Skeletal muscle tissue (tissue), 5 donors: ENCODE measurements at places on chromosomes 2 and 18. TPM values are rescaled to one million over a fixed set of nuclear protein-coding genes. Genes with fewer than 3 reads are reported as not detected.

Gene HRH4
- total RNA-seq: not detected

Gene CCDC141
- total RNA-seq: 61.6 TPM

Gene SLC14A1
- 14.6 TPM for total RNA-seq

Gene L3MBTL4
- 5.2 TPM for total RNA-seq

Gene UGT1A10
- not detected for total RNA-seq

Gene EMX1
- not detected for total RNA-seq

Gene HOXD13
- under 0.01 TPM for total RNA-seq

Gene GPBAR1
- 1.0 TPM for total RNA-seq

Gene ABCG8
- total RNA-seq: under 0.01 TPM

Gene AAMP
- total RNA-seq: 121 TPM

Gene CCDC148
- total RNA-seq: 0.52 TPM

Gene ITGA6
- total RNA-seq: 83.5 TPM

Gene DIS3L2
- 24.0 TPM for total RNA-seq

Gene SLC30A3
- 0.52 TPM for total RNA-seq
